ENCODE measurements at places on chromosomes 12 and 14. TPM values are rescaled to one million over a fixed set of nuclear protein-coding genes. Genes with fewer than 3 reads are reported as not detected.
A peak's percentile ranks its signal among the peaks of the same experiment; 100 is the strongest.

The PDZRN4 gene
- 3.2 TPM for polyA plus RNA-seq

DNA sequence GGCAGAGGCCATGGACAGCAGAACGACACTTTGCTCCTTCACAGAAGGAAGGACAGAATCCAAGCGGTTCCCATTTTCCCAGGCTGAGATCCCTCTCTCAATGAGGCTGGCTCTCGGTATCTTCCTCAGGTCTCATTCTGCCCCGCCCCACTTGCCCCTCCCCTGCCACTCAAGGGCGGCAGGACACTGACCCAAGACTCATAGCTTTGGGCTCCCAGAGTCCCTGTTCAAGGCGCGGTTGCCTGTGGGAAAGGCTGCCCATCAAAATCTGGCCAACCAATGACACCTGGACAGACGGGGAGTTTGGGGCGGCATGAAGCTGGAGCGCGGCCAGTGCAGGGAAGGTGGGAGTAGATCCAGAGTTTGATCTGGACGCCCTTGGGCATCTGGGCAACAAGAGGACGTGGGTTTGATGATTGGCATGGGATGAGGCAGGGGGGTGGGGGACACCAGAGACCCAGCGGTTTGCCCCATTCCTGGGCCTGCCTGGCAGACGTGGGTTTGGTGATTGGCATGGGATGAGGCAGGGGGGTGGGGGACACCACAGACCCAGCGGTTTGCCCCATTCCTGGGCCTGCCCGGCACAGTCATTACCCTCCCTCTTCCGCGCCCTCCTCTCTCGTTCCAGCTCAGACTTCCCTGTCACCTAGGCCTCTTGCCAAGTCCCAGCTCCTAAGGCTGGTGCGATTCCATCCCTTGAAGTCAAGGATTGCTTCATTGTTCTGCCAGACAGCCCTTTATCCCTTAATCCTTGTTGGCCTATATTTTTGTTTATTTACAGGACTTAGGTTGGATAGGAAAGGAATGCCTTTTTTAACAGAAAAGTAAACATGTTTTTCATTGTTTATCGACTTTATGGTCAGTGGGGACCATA lies 92.1 kb downstream of the NINJ2 start:
- H3K36me3 ChIP-seq, result no peaks in the 10 kb centered on the region
- H3K4me3 ChIP-seq, result peak overlapping the region; percentile 51
- H3K27ac ChIP-seq, result peak overlapping the region; percentile 41
- DNase-seq, result no peak

GRCh38 chr12:124979568-124979967 lies 9.4 kb downstream of the DHX37 start:
- no peaks in the 10 kb centered on the region for H3K27me3 ChIP-seq
- no peak for DNase-seq
- H3K27ac ChIP-seq, result no peak overlapping the region
- no peak overlapping the region for H3K4me3 ChIP-seq
- H3K36me3 ChIP-seq, result peaks cover 63% of the 10 kb centered on the region
- no peaks in the 10 kb centered on the region for H3K4me1 ChIP-seq

GRCh38 chr14:57816568-57817284 lies 49.2 kb downstream of the SLC35F4 start:
- DNase-seq, result no peak
- H3K27ac ChIP-seq, result no peak overlapping the region
- H3K36me3 ChIP-seq, result no peaks in the 10 kb centered on the region

The IL26 gene
- 0.10 TPM for polyA plus RNA-seq

- H3K36me3 ChIP-seq, result peaks cover 4% of the 10 kb centered on the region
- no peak overlapping the region for H3K27ac ChIP-seq
- H3K27me3 ChIP-seq, result no peaks in the 10 kb centered on the region
- no peak for DNase-seq
- H3K4me1 ChIP-seq, result no peaks in the 10 kb centered on the region
These were observed 44.5 kb downstream of the GTF2A1 start for GRCh38 chr14:81176241-81176640.

- no peak overlapping the region for H3K4me3 ChIP-seq
- no peak for DNase-seq
- H3K27ac ChIP-seq, result no peak overlapping the region
These were observed 323.1 kb upstream of the FBXO33 start for GRCh38 chr14:39755269-39755878.

GRCh38 chr12:72509891-72510290 lies 237.7 kb downstream of the TRHDE start:
- no peak overlapping the region for H3K27ac ChIP-seq
- no peak for DNase-seq
- H3K4me3 ChIP-seq, result no peak overlapping the region
- H3K4me1 ChIP-seq, result peaks cover 16% of the 10 kb centered on the region
- no peaks in the 10 kb centered on the region for H3K27me3 ChIP-seq

The PRR4 gene
- 6.1 TPM for polyA plus RNA-seq

GRCh38 chr12:58176296-58176869 lies 235.0 kb downstream of the ATP23 start:
- H3K27ac ChIP-seq, result no peak overlapping the region
- DNase-seq, result peak; percentile 13
- no peaks in the 10 kb centered on the region for H3K36me3 ChIP-seq
- no peaks in the 10 kb centered on the region for H3K4me1 ChIP-seq
- H3K4me3 ChIP-seq, result no peak overlapping the region

GRCh38 chr12:27566159-27566558 lies 42.2 kb downstream of the PPFIBP1 start:
- no peaks in the 10 kb centered on the region for H3K36me3 ChIP-seq
- no peaks in the 10 kb centered on the region for H3K27me3 ChIP-seq
- no peaks in the 10 kb centered on the region for H3K4me1 ChIP-seq
- H3K27ac ChIP-seq, result no peak overlapping the region

The CCDC184 gene
- 3.3 TPM for polyA plus RNA-seq

The AQP2 gene
- 0.01 TPM for polyA plus RNA-seq

The SMCO2 gene
- 0.25 TPM for polyA plus RNA-seq

GRCh38 chr12:123057513-123058265 lies 77.2 kb downstream of the ARL6IP4 start:
- H3K4me1 ChIP-seq, result peaks cover 10% of the 10 kb centered on the region
- no peak overlapping the region for H3K27ac ChIP-seq
- no peaks in the 10 kb centered on the region for H3K27me3 ChIP-seq
- H3K4me3 ChIP-seq, result no peak overlapping the region
- no peak for DNase-seq

The DAO gene
- not detected for polyA plus RNA-seq

The CLEC9A gene
- polyA plus RNA-seq, result 2.5 TPM

DNA sequence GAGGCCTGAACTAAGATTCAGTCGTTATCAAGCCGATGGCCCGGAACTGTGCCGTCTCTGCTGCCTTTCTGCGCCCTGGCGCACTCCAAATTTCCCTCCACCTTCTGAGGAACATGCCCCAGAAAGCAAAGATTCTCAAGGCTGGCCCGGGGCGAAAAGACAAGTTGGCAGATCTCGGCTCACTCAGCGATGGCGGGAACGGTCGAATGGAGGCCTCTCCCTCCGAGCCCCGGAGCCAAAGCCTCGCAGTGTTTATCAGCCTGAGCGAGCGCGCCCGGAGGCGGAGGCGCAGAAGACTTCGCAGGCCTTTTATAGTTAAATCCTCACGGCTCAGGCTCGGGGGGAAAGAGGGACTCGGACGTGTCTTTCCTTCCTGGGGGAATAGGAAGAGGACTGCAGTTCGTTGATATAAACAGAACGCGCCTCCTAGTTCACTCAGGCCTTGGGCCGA lies 5.6 kb downstream of the TBX5 start:
- H3K27me3 ChIP-seq, result peaks cover 99% of the 10 kb centered on the region
- no peak overlapping the region for H3K27ac ChIP-seq
- H3K4me1 ChIP-seq, result no peaks in the 10 kb centered on the region

GRCh38 chr12:100908501-100908900 lies 113.9 kb downstream of the ANO4 start:
- H3K4me3 ChIP-seq, result no peak overlapping the region
- H3K4me1 ChIP-seq, result no peaks in the 10 kb centered on the region
- no peaks in the 10 kb centered on the region for H3K27me3 ChIP-seq
- H3K36me3 ChIP-seq, result no peaks in the 10 kb centered on the region

GRCh38 chr12:62192180-62192902 lies 67.9 kb upstream of the USP15 start:
- no peak overlapping the region for H3K27ac ChIP-seq
- peaks cover 48% of the 10 kb centered on the region for H3K27me3 ChIP-seq

The PXN gene
- polyA plus RNA-seq, result 118 TPM

GRCh38 chr14:21268617-21269251 lies 508 bp downstream of the HNRNPC start:
- H3K27me3 ChIP-seq, result no peaks in the 10 kb centered on the region
- DNase-seq, result peak; percentile 57
- H3K4me1 ChIP-seq, result peaks cover 8% of the 10 kb centered on the region
- H3K36me3 ChIP-seq, result peaks cover 27% of the 10 kb centered on the region
- H3K4me3 ChIP-seq, result peak overlapping the region; percentile 87

DNA sequence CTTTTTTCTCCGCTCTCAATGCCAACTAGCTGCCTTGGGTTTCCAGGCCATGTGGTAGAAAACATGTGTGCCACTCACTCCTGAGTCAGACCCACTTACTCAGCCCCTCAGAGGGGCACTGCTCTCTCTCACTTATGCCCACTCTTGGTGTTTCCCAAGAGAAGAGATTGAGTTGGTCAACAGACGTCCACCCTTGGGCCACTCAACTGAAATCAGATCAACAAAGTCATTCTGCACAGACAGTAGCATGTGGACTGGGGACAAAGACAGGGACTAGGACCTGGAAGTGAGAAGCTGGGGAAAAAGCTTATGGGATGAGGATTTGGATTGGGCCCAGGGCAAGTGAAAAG lies 161.2 kb downstream of the EFCAB11 start:
- H3K27me3 ChIP-seq, result no peaks in the 10 kb centered on the region
- H3K27ac ChIP-seq, result no peak overlapping the region
- no peak overlapping the region for H3K4me3 ChIP-seq
- no peaks in the 10 kb centered on the region for H3K4me1 ChIP-seq

The RDH16 gene
- polyA plus RNA-seq, result 0.34 TPM

The C1S gene
- polyA plus RNA-seq, result 80.5 TPM

GRCh38 chr14:78342879-78343278 lies 172.7 kb downstream of the NRXN3 start:
- no peak overlapping the region for H3K27ac ChIP-seq
- H3K36me3 ChIP-seq, result no peaks in the 10 kb centered on the region
- no peaks in the 10 kb centered on the region for H3K27me3 ChIP-seq
- no peaks in the 10 kb centered on the region for H3K4me1 ChIP-seq
- no peak for DNase-seq

The RBMS2 gene
- 22.5 TPM for polyA plus RNA-seq

DNA sequence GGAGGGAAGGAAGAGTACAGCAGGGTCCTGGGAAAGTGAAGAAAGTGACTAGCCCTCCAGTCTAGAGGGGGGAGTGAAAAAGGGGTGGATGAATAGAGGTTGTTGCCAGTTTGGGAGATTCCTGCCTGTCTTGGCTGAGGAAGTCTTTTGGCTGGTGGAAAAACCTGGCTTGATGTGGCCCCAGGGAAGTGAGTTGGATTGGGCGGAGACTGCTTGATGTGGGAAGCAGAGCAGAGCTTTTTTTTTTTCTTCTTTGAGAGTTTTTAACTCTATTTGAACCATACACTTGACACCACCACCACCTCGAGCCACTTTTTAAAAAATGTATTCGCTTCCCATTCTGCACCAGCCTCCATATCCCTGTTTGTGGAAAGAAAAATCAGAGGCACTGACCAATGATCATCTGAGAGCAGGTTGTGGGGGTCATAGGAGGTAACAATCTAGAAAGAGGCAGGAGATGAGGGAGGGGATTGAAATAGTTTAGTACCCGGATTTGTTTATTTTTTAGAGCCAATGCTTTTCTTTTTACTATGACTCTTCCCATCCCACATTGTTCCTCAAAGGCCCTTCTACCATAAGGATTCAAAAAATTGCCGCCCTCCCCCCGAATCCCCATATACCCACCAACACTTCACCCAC lies 690 bp upstream of the DTX3 start:
- H3K4me1 ChIP-seq, result peaks cover 16% of the 10 kb centered on the region
- peaks cover 11% of the 10 kb centered on the region for H3K27me3 ChIP-seq
- DNase-seq, result peak; percentile 41

GRCh38 chr12:71780237-71780822 lies 25.7 kb downstream of the RAB21 start:
- H3K4me3 ChIP-seq, result no peak overlapping the region
- peaks cover 5% of the 10 kb centered on the region for H3K4me1 ChIP-seq
- DNase-seq, result peak; percentile 23

- DNase-seq, result no peak
- H3K27me3 ChIP-seq, result no peaks in the 10 kb centered on the region
- H3K27ac ChIP-seq, result no peak overlapping the region
- H3K36me3 ChIP-seq, result no peaks in the 10 kb centered on the region
These were observed 226.8 kb downstream of the SOX5 start for GRCh38 chr12:23722655-23723054.

- peaks cover 72% of the 10 kb centered on the region for H3K4me1 ChIP-seq
- no peaks in the 10 kb centered on the region for H3K27me3 ChIP-seq
- H3K4me3 ChIP-seq, result no peak overlapping the region
- no peak for DNase-seq
- peak overlapping the region; percentile 81 for H3K27ac ChIP-seq
- H3K36me3 ChIP-seq, result peaks cover 6% of the 10 kb centered on the region
These were observed 7.0 kb downstream of the ACVR1B start for GRCh38 chr12:51958542-51958941.
